Cardiac fibroblast (primary cell): ENCODE measurements at places on chromosomes 5 and 9.
A peak's percentile ranks its signal among the peaks of the same experiment; 100 is the strongest.

GRCh38 chr5:35012796-35013195 is 35.0 kb downstream of the AGXT2 start:
- no peak for DNase-seq

DNA sequence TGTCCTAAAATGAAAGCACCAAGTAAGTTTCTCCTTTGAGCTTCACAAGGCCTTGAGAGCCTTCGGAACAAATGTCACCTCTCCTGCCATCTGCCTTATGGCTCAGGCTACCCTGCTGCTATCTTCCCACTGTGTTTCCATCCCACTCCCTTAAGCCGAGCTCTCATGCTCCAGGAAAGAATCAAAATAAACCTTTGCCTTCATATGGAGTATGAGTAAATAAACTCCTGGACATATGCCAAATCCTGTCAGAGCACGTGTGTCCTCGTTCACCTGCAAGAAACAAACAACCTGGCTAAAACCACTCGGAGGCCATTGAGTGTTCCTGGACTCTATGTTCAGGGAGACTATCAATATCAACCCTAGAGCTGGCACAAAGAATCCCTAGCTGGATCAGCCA is 122.3 kb upstream of the CCDC112 start:
- no peak for DNase-seq

DNA sequence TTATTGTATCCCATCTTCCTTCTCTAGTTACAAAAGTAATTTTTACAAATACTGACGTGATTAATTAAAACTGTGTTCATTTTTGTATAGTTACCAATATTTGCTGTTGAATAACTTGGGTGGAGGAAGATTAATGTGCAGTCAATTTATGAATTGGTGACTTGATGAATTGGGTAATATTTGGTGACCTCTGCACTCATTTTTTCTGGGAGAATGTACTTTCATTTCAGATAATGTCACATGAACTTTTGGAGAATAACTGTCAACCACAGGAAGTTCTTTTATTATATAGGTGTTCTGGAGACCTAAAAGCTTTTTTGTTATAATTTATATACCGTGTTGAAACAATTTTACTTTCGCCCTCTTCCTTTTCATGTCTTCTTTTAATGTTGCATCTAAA is 26.4 kb upstream of the FKTN start:
- no peak for DNase-seq

DNA sequence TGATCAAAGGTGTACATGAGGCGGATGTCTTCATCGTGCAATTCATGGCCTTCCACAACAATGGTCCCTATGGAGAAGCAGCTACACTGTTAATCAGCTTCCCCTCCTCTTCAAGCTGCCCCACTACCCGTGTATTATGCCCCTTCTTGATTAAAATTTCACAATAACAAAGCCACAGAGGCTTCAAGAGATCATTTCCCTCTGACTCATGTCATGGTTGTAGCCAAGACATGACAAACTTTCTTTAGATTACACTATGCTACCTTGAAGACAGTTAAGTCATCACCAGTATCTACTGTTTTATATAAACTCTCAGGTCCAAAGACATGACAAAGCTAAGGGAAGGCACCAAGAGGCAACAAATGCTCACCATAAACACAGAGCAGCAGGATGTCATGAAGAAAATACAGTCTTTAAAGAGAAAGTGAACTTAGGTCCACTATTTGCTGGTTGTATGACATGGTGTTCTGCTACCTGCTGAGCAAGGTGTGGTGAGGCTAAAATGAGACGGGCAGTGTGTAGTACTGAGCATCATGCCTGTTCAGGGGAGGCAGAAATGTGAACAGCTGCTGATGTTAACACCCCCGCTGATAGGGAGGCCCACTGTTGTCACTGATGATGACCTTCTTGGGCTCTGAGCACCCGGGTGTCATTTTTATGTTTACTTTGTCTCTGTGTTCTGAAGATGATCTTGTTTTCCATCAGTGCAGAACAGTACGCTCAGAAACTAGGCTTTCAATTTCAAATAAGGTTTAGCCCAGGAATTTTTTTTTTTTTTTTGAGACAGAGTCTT is 48.3 kb downstream of the IARS1 start:
- peak; percentile 54 for DNase-seq

- no peak for DNase-seq
Observed at GRCh38 chr9:86941197-86941596, 6.1 kb downstream of the GAS1 start.

DNA sequence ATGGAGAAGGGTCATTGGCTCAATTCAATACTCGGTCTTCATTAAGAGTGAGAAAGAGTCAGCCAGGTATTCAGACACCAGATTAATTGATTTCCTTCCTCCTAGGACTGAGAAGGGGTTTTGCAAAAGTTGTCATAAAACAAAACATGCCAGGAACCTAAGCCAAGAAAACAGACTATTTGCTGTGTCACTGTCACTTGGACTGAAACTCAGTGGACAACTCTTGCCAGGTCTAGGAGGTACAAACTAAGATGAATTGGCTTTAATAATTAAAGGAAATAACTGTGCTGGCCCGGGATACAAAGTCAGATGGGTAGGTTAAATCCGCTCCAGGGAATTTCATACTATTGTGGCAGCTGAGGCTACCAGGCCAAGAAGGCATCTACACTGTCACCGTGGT is 71.1 kb upstream of the TBC1D9B start:
- DNase-seq = no peak

- DNase-seq = peak; percentile 19
Observed at GRCh38 chr5:124342027-124342471, 404.4 kb downstream of the ZNF608 start.

GRCh38 chr9:13279284-13280141 is at the start of gene MPDZ:
MPDZ (minus strand) TSS chr9:13279692; CDS start chr9:13250315, 29,377 bp downstream.
- peak; percentile 82 for DNase-seq
